ENCODE measurements at places on chromosomes 16 and 17.

DNA sequence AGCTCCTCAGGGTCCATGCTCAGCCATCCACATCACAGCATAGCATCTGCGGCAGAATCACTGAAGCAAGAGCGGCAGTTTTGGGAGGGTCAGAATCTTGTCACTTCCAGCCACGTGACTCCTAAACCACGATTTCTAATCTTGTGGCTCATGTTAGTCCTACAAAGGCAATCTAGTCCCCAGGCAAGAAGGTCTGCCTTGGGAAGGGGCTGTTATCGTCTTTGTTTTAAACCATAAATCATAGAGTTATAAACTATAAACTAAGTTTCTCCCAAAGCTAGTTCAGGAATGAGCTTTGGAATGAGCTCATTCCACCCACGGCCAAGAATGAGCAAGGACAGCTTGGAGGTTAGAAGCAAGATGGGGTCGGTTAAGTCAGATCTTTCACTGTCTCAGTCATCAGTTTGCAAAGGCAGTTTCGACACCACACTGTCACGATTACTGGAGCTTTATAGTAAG is 20.8 kb upstream of the DNAH17 start:
- H3K27me3 ChIP-seq = peaks cover 2% of the 10 kb centered on the region
- no peaks in the 10 kb centered on the region for H3K36me3 ChIP-seq
- H3K4me3 ChIP-seq = no peak overlapping the region
- no peak overlapping the region for H3K27ac ChIP-seq

DNA sequence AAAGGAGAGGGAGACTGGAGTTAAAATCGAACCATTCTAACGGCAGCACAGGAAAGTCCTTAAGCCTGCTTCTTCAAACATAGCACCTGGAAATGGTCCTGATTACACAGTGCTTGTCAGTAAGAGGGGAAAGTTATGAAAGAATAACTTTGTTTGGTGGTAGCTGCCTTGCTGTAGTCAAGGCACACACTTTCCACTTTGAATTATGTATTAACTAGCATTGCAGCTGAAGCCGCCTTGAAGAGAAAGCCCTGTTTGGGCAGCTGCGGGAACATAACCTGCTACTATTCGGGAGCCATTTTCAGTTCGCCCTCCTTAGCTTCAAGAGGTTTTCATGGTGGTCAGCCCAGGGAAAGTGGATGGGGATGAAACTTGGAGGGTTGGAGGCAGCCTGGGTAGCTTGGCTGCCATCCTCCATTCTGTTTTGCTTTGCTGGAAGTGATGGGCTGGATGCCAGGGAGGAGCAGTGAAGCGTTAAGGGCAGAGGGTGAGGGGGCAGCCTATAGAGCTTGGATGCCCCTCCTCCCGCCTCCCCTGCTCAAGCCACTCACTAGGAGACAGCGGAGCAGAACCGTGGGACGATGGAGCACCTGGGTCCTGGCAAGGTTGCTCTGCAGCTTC is 5.3 kb upstream of the HAS3 start:
- no peaks in the 10 kb centered on the region for H3K36me3 ChIP-seq
- H3K27me3 ChIP-seq = peaks cover 16% of the 10 kb centered on the region
- no peak overlapping the region for H3K4me3 ChIP-seq
- no peak for DNase-seq
- no peak overlapping the region for H3K27ac ChIP-seq
- peaks cover under 1% of the 10 kb centered on the region for H3K4me1 ChIP-seq

GRCh38 chr16:78962457-78962929 is 638.0 kb downstream of the MAF start:
- peaks cover 13% of the 10 kb centered on the region for H3K4me1 ChIP-seq
- H3K27ac ChIP-seq = peak overlapping the region; percentile 47
- DNase-seq = peak; percentile 4
- H3K36me3 ChIP-seq = peaks cover 3% of the 10 kb centered on the region
- no peak overlapping the region for H3K4me3 ChIP-seq
- no peaks in the 10 kb centered on the region for H3K27me3 ChIP-seq

- peaks cover 8% of the 10 kb centered on the region for H3K36me3 ChIP-seq
- no peak overlapping the region for H3K27ac ChIP-seq
- peaks cover 13% of the 10 kb centered on the region for H3K4me1 ChIP-seq
- DNase-seq = no peak
- peaks cover 32% of the 10 kb centered on the region for H3K27me3 ChIP-seq
- H3K4me3 ChIP-seq = no peak overlapping the region
Measured at GRCh38 chr17:48556229-48556575, 11.3 kb upstream of the HOXB2 start.

DNA sequence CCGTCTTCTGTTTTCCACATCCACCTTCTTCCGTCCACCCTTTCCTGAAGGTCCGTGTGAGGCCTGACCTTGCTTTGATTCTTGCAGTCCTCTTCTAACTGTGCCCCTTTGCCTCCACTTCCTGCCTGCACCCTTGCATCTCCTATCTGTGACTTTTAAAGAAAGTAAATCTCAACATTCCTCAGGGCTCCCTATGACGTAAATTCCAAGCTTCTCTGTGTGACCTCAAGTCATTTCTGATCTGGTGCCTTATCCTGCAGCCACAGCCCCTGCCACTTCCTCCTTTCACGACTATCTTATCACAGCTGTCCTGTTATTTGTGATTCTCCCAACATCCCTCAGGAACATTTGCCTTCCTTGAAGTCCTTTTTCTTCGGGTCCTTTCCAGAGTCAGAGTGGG is 520.5 kb downstream of the CDH13 start:
- no peaks in the 10 kb centered on the region for H3K27me3 ChIP-seq
- H3K4me3 ChIP-seq = no peak overlapping the region
- no peak overlapping the region for H3K27ac ChIP-seq
- H3K4me1 ChIP-seq = no peaks in the 10 kb centered on the region

DNA sequence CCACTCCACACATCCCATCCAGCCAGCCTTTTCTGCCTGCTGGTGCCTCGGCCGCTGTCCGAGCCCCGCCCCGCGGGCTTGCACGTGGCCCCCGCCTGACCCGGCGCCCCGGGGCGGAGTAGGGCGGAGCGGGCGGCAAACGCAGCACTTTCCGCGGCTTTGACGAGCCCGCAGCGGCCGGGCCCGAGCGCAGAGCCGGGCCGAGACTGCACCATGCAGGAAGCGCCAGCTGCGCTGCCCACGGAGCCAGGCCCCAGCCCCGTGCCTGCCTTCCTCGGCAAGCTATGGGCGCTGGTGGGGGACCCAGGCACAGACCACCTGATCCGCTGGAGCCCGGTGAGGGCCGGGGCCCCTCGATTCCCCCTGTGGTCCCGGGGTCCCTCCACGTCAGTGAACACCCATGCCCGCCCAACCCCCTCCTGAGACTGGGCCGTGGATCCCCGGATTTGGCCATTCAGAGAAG is at the start of gene HSF4:
HSF4 (plus strand) TSS at position 147 of the 463 bp plus-strand sequence; CDS start at position 214, 67 bp downstream.
- H3K4me3 ChIP-seq = peak within 1 kb of the TSS; percentile 38
- H3K27me3 ChIP-seq = peaks cover 34% of the 10 kb centered on the region
- H3K4me1 ChIP-seq = peaks cover 25% of the 10 kb centered on the region
